Karpas-422 (cell line): ENCODE measurements at places on chromosomes 6 and 20.

DNA sequence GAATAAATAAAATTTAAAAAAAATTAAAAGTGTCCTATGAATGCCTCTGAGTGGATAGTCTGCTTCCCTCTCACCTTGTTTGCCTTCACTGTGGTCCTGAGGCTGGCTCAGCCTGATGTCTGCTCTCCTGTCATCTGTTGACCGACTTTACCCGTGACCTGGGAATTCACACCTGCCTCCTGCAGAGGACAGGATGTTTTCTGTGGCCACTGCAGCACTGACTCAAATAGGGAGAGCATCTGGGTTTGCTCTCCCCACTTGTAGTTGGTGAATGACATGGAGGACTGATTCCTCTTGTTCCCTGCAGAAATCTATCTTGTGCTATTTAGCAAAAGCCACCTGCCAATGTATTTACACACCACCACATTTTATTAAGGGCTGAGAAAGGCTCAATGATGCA, 52.4 kb upstream of the ERVFRD-1 start:
- H3K27ac ChIP-seq, result no peak overlapping the region
- no peak overlapping the region for H3K4me3 ChIP-seq

DNA sequence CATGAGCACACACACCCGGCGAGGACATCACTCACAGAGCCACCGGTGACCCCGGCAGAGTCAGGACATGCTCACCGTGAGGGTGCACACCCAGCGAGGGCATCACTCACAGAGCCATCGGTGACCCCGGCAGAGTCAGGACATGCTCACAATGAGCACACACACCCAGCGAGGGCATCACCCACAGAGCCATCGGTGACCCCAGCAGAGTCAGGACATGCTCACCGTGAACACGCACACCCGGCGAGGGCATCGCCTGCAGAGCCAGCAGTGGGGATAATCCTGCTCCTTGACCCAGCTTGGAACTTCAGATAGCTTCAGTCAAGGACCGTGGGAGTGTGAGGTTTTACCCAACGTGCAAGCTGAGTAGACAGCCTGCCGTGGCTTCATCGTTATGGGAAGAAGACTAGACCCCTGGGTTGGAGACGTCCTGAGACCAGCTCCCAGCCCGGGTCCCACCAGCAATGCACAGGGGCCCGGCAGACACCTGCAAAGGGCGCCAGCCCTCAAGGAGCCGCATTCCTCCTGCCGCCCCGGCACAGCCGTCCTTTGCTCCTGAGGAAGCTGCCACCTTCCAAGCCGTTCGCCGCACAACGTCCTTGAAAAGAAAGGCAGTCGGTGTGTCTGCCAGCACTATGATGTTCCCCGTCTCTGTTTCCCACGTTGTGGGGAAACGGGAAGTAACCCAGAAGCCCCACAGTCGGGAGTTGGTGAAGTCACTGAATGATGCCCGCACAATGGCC, 192.3 kb downstream of the DLL1 start:
- no peak overlapping the region for H3K27ac ChIP-seq
- H3K27me3 ChIP-seq, result no peaks in the 10 kb centered on the region
- DNase-seq, result no peak

GRCh38 chr6:162873537-162873936, 145.8 kb downstream of the PACRG start:
- H3K36me3 ChIP-seq, result no peaks in the 10 kb centered on the region
- no peak overlapping the region for H3K4me3 ChIP-seq
- H3K27ac ChIP-seq, result no peak overlapping the region
- DNase-seq, result no peak

- no peaks in the 10 kb centered on the region for H3K27me3 ChIP-seq
- no peak overlapping the region for H3K4me3 ChIP-seq
- no peaks in the 10 kb centered on the region for H3K4me1 ChIP-seq
- no peak overlapping the region for H3K27ac ChIP-seq
- DNase-seq, result no peak
- no peaks in the 10 kb centered on the region for H3K36me3 ChIP-seq
Observed at GRCh38 chr20:19252451-19253120, 40.1 kb downstream of the SLC24A3 start.

GRCh38 chr6:31879143-31879542, 346 bp upstream of the SLC44A4 start:
- H3K4me3 ChIP-seq, result no peak overlapping the region
- H3K36me3 ChIP-seq, result peaks cover 13% of the 10 kb centered on the region
- DNase-seq, result no peak
- H3K4me1 ChIP-seq, result no peaks in the 10 kb centered on the region
- no peak overlapping the region for H3K27ac ChIP-seq

- H3K4me1 ChIP-seq, result peaks cover 5% of the 10 kb centered on the region
- DNase-seq, result no peak
- H3K36me3 ChIP-seq, result no peaks in the 10 kb centered on the region
- H3K27me3 ChIP-seq, result no peaks in the 10 kb centered on the region
Observed at GRCh38 chr6:11514672-11515071, 22.9 kb upstream of the TMEM170B start.

- no peaks in the 10 kb centered on the region for H3K4me1 ChIP-seq
- H3K4me3 ChIP-seq, result no peak overlapping the region
- no peak overlapping the region for H3K27ac ChIP-seq
- no peaks in the 10 kb centered on the region for H3K36me3 ChIP-seq
Observed at GRCh38 chr6:114595186-114595585, 252.4 kb upstream of the HS3ST5 start.

- H3K4me3 ChIP-seq, result no peak overlapping the region
- DNase-seq, result no peak
- H3K4me1 ChIP-seq, result peaks cover 4% of the 10 kb centered on the region
- no peaks in the 10 kb centered on the region for H3K36me3 ChIP-seq
- H3K27ac ChIP-seq, result no peak overlapping the region
Observed at GRCh38 chr6:42197555-42198362, 3.0 kb upstream of the GUCA1B start.

- DNase-seq, result no peak
- H3K4me3 ChIP-seq, result no peak overlapping the region
- no peaks in the 10 kb centered on the region for H3K36me3 ChIP-seq
- H3K27ac ChIP-seq, result no peak overlapping the region
Observed at GRCh38 chr20:43755851-43756250, 29.0 kb upstream of the GTSF1L start.

DNA sequence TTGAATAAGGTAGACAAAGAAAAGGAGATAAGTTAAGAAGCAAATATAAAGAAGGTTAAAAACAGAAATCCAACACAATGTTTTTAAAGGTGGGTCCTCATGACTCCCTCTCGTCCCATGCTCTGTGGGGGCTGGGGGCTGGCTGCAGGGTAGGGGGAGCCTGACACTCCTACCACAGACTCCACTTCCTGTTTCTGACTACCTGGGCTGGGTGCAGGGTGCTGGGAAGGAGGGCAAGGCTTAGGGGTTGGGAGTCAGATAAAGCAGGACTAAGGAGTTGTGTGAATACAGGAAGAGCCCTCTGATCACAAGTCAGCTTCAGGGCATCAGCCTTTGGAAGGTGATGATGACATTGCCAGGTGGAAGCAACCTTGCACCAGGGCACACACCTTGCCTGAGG, 277.0 kb upstream of the SGK1 start:
- H3K4me3 ChIP-seq, result no peak overlapping the region
- H3K4me1 ChIP-seq, result no peaks in the 10 kb centered on the region
- H3K27ac ChIP-seq, result no peak overlapping the region

- no peaks in the 10 kb centered on the region for H3K36me3 ChIP-seq
- H3K27ac ChIP-seq, result no peak overlapping the region
- DNase-seq, result no peak
- no peaks in the 10 kb centered on the region for H3K4me1 ChIP-seq
- no peak overlapping the region for H3K4me3 ChIP-seq
- no peaks in the 10 kb centered on the region for H3K27me3 ChIP-seq
Observed at GRCh38 chr20:15059438-15059837, 722.0 kb upstream of the FLRT3 start.

DNA sequence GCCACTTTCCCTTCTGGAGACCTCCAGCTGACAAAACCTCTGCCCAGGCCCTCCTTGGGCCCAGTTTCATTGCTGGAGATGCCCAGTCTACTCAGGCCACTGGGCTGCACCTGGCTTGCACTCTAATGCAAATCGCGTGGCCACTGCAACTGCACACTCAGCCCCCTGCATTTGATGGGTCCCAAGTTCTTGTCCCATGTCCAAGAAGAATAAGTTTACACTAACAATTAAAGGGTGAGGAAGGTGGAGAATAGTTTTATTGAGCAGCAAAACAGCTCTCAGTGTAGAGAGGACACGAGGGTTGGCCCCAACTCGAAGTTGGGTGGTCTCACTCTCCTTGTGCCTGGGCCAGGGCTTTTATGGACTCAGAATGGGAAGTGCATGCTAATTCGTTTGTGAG, 31.9 kb upstream of the THEMIS start:
- H3K4me3 ChIP-seq, result no peak overlapping the region
- no peaks in the 10 kb centered on the region for H3K27me3 ChIP-seq
- DNase-seq, result no peak
- H3K4me1 ChIP-seq, result no peaks in the 10 kb centered on the region
- no peak overlapping the region for H3K27ac ChIP-seq
- no peaks in the 10 kb centered on the region for H3K36me3 ChIP-seq

DNA sequence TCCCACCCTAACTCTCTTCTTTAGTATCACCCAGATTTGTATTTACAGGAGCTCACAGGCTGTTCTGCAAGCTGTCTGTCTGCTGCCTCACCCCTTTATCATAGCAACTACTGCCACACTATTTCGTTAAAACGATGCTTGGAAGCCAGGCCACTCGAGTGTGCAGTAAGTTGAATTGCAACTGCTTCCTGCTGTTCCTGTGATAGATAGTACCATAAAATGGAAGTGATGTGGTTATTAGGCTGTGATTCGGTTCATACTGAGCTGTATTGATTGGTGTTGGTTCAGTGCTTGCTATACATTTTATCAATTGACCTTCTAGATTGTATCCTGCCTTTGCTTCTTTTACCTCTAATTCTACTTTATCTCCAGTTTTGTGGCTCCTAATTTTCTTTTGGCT, 325.4 kb downstream of the RNF144B start:
- no peaks in the 10 kb centered on the region for H3K36me3 ChIP-seq
- no peaks in the 10 kb centered on the region for H3K27me3 ChIP-seq
- no peak overlapping the region for H3K4me3 ChIP-seq
- no peak overlapping the region for H3K27ac ChIP-seq
- DNase-seq, result no peak

DNA sequence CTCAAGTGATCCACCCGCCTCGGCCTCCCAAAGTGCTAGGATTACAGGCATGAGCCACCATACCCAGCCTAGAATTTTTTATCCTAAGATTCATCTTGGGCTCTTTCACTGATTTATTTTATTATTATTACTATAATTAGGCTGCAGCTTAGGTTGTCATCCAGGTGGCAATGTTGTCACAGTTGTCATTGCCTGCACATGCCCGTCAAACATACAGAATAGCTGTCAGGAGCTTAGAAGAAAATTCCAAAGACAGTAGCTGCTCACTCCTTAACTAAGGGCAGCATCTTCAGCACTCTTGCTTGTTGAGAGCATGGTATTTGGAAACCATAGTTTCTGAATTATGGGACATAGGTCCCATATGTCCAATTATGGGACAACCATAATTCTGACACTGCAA, 334.9 kb upstream of the AGPAT4 start:
- H3K4me3 ChIP-seq, result no peak overlapping the region
- no peak for DNase-seq
- H3K27ac ChIP-seq, result no peak overlapping the region
- H3K4me1 ChIP-seq, result no peaks in the 10 kb centered on the region
